Testis (tissue), 5 donors: ENCODE measurements at places on chromosomes 12 and 14. TPM values are rescaled to one million over a fixed set of nuclear protein-coding genes. Genes with fewer than 3 reads are reported as not detected.
A peak's percentile ranks its signal among the peaks of the same experiment; 100 is the strongest.

GRCh38 chr12:1250641-1251040 lies 259.6 kb downstream of the ERC1 start:
- DNase-seq: no peak

INHBC gene
- 3.1 TPM for total RNA-seq

DNA sequence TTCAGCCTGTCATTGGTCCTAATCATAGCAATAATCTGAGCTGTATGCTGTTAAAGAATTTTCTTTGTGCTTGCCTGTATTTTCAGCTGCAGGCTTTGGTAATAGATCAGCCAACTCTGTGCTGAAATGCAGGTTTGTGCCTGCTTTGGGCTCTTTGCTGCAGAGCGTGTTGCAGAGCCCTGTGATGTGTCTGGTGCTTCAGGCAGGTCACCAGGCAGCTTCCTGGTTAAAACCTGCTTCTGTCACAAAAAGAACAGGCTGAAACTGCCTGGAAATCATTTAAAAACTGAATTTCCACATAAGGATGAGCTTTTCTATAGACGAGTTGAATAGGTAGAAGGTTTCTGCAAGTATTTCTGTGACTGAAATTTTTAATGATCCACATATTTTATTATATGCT lies 3.1 kb downstream of the DIP2B start:
- DNase-seq: no peak

GRCh38 chr14:31530136-31530535 lies 31.1 kb upstream of the NUBPL start:
- no peak for DNase-seq

GRCh38 chr12:100566887-100567637 lies 6.4 kb upstream of the GAS2L3 start:
- peak; percentile 39 for DNase-seq

PRB4 gene
- not detected for total RNA-seq

ASPG gene
- 3.7 TPM for total RNA-seq

GRCh38 chr12:46547421-46548354 lies 175.1 kb upstream of the SLC38A2 start:
- DNase-seq: no peak

- DNase-seq: no peak
Observed at GRCh38 chr12:124761871-124762270, 101.8 kb downstream of the SCARB1 start.

POTEG gene
- total RNA-seq: 88.6 TPM

DNA sequence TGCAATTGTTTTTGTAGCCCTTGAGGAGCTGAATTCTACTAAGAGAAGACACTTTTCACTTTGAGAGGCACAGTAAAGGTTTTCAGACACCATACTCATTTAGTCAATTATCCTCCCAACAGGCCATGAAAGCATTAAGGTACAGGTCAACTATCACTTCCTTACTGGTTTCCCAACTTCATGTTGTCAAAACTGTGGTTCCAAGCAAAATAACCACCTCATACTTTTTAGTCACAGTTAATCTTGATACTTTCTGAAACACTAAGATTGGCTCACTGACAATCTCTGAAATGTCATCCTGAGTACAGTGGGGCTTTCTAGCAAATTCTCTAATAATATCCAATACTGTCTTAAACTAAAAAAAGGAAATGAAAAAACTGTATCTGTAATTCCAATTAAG lies 71.7 kb downstream of the SLC2A13 start:
- DNase-seq: no peak

DNA sequence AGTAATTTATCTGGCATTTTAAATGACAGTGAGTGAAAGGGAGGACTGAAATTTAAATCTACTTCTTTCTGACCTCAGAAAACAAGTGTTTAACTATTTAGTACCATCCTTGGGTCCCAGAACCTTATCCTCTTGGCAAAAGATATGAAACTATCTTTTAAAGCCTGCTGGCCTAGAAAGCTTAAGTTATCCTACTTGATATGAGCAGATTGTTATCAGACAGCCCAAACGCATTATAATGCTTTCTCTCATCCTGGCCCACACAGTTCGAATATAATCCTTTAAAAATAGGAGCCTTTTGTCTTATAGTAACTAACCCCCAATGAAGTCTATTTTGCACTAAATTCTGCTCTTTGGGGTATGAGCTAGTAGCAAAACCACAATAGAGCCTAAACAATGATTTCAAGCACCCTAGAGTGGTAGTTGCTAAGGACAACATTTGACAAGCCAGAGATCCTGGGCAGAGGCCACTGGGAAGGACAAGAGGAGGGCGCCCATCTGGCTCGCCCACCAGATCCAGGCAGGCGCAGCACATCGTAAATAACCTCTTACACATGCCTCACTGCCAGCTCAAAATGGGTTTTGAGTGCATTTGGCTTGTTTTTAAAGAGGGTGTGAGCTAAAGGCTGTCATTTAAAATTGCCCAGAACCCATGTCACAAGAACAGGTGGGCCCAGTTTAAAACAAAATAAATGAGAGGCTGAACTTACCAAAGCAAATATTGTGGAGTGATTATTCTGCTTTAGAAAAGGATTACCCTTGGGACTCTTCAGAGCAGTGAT lies 37.7 kb upstream of the CRY1 start:
- no peak for DNase-seq

DCD gene
- not detected for total RNA-seq

DNA sequence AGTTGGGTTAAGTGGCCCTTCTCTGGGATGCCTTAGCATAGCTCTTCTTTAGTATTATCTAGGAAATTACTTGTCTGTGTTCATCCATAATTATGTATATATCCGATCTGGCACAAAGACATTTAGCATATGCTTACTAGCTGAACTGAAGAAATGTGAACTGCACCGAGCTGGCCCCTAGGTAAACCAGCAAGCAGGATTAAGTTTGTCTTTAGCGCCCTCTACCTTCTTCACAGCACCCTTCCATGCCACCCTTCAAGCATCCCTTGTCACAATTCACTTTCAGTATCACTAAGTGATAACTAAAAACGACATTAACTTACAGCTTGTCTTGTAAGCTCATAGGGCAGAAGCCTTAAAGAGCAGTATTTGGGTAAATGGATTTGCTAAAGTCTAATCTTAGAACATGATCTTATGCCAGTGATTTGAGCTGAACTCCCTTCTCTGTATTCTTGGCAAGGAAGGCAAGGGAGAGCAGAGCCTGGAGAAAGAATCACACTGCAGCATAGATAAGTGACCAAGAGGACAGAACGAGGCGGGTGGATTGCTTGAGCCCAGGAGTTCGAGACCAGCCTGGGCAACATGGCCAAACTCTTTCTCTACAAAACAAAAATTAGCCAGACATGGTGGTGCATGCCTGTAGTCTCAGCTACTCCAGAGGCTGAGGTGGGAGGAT lies 2.6 kb upstream of the HAL start:
- DNase-seq: peak; percentile 52

DNA sequence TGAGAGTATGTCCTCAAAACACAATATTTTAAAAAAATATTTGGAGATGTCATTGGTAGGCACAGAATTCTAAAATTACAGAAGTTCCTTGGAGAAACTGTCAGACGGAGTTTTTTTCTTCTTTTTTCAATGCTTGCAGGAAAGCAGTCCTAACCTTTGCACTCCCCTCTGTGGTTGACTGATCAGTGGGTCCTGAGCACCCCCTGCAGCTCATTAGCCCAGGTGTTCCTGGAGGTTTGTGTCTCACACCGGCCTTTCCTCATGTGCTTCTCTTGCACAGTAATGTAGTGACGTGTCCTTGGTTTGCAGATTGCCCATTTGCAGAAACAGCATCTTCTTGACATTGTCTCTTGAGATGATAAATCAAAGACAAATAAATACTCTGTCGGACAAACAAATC lies 513.0 kb downstream of the TMEM121 start:
- no peak for DNase-seq

PRIMA1 gene
- total RNA-seq: 3.4 TPM

DNA sequence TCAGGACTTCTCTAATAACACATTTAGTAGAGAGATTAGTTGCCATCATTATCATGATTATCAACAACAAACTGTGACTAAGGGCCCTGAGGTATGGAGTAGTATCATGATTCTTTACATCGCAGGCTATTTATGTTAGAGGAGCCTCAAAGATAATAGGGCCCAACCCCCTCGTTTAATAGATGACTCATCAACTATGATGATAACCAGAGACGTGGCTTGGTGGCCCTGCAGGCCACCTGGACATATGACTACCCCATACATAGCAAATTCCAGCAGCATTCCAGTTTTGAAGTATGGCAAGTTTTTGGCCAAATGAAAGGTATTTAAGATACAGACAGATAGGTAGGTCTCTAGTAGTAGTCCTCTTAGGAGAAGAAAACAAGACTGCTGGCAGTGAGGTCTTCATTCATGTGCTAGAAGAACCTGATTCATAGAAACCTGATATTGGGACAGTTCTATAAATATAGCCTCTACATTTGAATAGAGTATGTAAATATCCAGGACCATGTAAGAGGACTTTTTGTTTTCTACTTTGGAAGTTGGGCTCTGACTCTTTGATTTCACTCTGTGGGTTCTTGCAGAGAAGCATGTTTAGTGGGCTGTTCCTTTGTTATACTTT lies 5.6 kb downstream of the RIC8B start:
- no peak for DNase-seq

DNA sequence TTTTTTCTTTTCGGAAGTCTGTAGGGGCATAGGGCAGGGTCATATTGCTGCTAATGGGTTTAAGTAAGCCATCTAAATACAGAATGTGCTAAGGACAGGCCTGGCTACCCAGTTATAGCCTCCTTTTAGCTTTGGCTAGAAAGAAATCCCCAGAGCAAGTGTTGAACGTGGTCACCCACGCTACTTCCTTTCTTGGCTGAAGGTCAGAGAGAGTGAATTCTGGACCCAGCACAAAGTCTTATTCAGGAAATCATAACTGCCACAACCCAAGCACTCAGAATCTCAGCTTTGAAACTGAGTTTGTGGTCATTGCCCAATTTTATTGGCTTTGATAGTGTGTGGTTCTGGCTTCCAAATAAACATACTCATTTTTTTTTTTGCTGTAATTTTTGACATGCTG lies 542.1 kb upstream of the ATP2B1 start:
- peak; percentile 19 for DNase-seq

ESR2 gene
- total RNA-seq: 19.8 TPM

GRCh38 chr14:95523051-95523814 lies 6.8 kb upstream of the SYNE3 start:
- no peak for DNase-seq

AP1G2 gene
- 83.4 TPM for total RNA-seq
